ENCODE measurements at places on chromosomes 11 and 22.

DNA sequence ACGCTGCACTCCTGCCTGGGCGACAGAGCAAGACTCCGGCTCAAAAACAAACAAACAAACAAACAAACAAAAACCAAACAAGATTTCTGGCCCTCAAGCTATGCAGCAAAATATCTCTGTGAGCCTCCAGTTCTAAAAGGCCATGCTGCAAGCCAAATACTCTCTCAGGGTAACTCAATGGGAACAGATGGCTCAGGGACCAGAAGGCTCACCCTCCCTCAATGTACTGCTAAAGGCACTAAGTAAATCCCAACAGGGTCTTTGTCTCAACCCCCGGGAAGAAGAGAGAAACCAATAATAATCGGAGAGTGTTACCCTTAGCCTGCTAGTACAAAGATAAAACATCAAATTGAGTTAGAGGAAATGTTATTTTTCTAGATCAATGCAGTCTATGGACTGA is 119.7 kb upstream of the ZC3H12C start:
- DNase-seq = no peak

- no peak for DNase-seq
These were observed 78.3 kb downstream of the LARGE1 start for GRCh38 chr22:33842006-33842354.

DNA sequence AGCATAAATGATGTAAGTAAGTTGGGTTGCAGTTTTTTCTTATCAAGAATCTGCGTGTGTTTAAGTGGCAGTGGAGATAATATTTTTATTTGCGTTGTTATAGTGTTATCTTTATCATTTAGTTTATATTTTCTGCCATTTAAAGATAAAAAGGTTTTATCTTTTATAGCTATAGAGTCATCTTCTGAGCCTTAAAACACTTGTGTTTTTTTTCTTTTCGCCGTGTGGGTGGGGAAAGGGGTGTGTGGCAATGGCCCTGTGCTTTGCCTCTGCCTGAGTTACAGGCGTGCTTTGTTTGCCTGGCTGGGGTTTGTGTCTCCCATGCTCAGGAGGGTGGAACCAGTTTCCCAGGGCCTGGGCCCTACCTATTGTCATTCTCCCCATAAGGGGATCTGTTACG is 16.2 kb downstream of the ARHGEF12 start:
- no peak for DNase-seq

DNA sequence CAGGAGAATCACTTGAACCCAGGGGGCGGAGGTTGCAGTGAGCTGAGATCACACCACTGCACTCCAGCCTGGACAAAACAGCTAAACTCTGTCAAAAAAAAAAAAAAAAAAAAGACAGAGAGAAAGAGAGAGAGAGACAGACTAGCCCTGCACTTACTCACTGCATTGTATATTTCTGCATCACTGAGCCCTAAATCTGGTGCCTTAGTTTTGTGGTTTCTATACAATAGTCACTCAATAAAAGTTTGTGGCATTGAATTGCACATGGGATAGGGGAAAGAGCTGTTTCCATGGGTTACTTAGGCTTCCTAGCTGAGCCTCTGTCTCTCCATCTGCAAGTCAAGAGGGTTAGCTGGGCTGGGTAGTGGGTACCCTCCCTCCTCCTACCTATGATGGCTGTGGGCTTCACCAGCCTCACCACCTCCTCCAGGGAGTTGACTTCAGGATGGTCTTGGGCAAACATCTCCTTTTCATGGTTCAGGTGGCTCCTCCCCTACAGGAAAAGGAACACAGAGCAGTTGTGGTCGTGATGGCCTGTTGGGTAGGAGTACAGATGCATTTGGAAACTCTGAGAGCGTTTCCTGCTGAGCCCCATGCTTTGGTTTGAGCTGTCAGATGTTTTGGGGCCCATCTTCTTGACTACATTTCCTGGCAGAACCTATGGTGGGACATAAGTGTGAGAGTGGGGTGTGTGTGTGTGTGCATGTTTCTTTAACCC is 73.2 kb downstream of the CCDC81 start:
- no peak for DNase-seq

- DNase-seq = no peak
These were observed 8.0 kb upstream of the SLC43A3 start for GRCh38 chr11:57434640-57435546.

- DNase-seq = no peak
These were observed 42.5 kb downstream of the DGCR2 start for GRCh38 chr22:19079691-19080090.

DNA sequence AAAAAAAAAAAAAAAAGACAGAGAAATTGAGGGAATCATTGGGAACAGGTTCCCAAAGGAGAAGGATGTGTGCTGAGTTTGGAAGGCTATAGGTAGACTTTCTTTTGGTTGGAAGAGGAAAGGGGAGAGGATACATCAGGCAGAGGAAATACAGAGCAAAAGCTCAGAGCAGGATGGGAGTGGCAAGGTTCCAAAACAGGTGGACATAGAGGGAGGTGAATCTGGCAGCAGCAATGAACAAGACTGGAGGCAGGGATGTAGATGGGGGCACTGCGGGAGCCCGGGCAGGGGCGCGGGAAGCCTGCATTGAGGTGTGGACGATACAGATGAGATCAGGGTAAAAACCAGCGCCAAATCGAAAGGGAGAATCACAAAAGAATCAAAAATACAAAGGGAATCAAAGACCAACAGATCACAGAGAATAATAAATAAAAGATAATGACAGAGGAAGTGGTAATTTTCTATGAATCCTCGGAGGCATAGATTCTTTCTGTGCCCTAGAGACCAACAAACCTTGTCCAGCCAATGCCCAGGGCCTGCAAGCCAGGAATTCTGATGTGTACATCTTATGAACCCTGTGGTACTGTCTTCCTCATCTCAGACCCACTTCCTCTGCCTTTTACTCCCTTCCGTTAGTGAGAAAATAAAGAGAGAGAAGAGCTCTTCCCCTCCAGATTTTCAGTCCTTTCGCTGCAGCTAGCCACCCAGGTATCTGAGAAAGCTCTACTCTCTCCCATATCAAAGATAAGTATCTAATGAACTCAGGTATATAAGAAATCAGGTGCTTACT is 70.3 kb downstream of the SLC1A2 start:
- no peak for DNase-seq

- no peak for DNase-seq
These were observed 3.5 kb downstream of the SCN3B start for GRCh38 chr11:123650901-123651300.

DNA sequence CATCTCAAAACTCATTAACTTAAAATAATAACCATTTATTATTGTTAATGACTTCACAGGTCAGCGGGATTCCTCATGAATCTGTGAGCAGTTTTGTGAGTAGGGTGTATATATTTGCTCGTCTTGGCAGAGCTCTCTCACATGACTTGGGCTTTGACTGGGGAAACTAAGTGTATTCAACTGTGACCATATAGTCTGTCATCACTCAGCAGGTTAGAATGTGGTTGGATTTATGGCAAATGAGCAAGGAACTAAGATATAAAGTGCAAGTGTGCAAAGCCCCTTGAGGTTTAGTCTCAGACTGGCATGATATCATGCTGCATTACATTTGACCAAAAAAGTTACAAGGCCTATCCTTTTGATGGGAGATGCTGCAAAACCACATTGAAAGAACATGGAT is 254.8 kb downstream of the CNTN5 start:
- DNase-seq = no peak

GRCh38 chr11:69119190-69119589 is 36.5 kb upstream of the SMIM38 start:
- no peak for DNase-seq

DNA sequence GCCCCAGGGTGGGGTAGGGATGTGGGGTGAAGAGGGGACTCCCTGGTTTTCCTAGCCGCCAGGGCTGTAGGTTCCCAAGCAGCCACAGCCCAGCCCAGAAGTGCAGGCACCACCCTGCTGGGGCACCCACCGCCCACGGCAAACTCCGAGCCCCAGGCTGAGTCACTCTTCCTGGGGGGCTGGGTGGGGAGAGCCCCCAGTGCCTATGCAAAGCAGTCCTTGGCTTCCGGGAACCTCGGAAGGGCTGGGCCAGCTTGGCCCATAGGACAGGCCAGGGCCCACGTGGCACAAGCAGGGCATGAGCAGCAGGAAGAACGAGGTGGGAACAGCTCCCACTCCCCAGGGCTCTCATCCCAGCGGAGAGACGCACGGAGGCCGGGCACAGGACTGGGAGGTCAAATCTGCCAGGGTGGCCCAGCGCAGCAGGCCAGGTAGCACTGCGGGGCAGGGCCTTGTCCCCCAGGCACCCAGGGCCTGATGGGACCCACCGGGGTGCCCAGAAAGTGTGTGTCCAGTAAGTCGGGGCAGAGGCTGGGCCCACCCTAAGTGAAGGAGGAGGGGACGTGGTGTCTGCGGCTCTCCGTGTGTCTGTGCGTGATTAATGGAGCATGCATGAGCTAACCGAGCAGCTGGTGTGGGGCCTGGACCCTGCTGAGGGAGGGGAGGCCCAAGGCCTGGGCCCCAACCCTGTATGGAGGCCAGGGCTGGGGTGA is 4.6 kb upstream of the IL17REL start:
- DNase-seq = peak; percentile 47

DNA sequence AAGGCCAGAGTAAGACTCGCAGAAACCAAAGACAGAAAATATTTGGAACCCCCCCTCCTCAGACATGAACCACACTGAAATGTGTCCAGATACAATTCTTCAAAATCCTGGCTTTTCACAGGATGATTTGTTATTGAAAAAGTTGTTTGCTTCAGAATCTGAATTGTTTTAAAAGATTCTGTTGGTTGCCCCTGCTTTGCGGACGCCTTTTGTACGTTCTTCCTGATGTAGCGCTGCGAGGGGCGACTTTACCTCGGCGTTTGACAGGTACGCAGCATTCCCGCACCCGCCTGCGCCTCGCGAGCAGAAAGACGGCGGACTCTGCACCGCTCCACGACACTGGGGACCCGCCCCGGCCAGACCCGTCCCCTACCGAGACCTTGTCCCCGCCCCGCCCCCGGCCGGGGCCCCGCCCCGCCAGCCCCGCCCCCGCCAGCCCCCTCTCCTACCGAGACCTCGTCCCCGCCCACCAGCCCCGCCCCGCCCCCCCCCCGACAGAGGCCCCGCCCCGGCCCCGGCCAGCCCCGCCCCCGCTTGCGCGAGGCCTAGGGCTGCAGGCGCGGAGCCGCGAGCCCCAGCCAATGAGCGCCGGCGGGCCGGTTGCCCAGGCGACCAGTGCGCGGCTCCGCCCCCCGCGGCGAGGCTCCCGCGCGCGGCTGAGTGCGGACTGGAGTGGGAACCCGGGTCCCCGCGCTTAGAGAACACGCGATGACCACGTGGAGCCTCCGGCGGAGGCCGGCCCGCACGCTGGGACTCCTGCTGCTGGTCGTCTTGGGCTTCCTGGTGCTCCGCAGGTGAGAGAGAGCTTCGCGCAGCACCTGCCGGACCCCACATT is at the start of gene GLB1L2:
Gene GLB1L2, plus strand, starts transcription at position 635 of the 835 bp plus-strand sequence. Its CDS starts 74 bp downstream, at position 709.
- peak; percentile 45 for DNase-seq

- DNase-seq = no peak
These were observed 1.4 kb downstream of the PLXNB2 start for GRCh38 chr22:50305923-50306566.

- no peak for DNase-seq
These were observed 74.5 kb upstream of the LMO1 start for GRCh38 chr11:8338138-8338537.

DNA sequence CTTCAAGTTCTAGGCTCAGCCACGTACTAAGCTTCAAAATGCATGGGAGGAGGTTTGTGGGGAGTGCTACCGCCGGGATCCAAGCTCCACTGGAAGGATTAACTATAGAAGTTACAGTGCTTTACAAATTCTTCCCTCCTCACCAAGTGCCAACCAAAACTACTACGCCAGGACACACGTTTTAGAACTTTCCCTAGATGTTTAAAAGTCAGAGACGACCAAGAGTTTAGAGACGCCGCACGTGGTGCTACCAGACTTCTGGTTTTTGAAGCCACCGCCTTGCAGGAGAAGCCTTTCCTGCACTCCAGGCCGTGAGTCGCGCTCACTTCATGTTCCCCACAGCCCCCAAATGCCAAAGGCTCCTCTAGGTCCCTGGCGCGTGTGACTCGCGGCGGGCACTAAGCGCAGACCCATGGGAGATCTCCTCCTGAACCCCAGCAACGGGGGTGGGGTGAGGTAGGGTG is 734 bp downstream of the SNU13 start:
- DNase-seq = no peak

- DNase-seq = no peak
These were observed 285.0 kb downstream of the C11orf87 start for GRCh38 chr11:109706945-109707344.

- DNase-seq = no peak
These were observed 47.4 kb downstream of the APOL3 start for GRCh38 chr22:36113121-36113520.

- DNase-seq = no peak
These were observed 38.2 kb upstream of the LYVE1 start for GRCh38 chr11:10606536-10607208.

DNA sequence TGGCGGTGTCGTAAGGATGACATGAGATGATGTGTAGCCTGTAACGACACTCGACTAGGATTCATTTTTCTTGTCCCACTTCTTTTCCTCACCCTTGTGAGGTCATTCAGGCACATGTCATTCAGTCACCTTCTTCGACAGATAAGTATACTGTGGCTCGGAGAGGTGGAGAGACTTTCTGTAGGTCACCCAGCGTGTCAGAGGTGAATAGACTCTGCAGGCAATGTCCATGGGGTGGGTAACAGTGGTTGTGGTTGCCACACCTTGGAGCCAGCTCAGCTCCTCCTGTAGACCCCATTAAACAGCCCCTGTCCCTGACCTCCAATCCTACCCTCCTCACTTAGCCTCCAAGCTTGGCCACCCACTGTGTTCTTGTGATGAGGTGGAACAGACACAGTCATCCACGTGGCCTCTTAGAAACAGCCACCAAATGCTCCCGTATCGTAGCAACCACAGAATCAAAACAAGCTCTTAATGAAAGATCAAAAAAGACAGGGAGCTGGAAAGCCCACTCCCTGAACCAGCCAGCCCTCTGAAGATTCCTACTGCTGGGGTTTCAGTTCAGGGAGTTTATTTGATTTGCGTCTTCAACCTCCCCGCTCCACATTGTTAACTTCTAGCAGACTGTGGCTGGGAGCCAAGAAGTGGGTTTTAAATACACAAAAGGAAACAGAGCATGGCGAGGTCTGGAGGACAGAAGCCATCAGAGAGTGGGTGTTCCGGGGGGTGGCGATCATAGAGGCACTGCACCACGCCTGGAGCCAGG is 89.0 kb upstream of the GRK3 start:
- DNase-seq = no peak

- DNase-seq = no peak
These were observed 14.0 kb downstream of the RAB36 start for GRCh38 chr22:23159291-23159630.

All from stimulated activated CD8-positive, alpha-beta memory T cell treated with anti-CD3 and anti-CD28 coated beads, Interleukin-7, amount 100 ng/mL, for 24 hours (primary cell).